ENCODE measurements at places on chromosomes 12 and 14.
A peak's percentile ranks its signal among the peaks of the same experiment; 100 is the strongest.

GRCh38 chr14:85528897-85529631, 880 bp upstream of the FLRT2 start:
- no peak for DNase-seq

DNA sequence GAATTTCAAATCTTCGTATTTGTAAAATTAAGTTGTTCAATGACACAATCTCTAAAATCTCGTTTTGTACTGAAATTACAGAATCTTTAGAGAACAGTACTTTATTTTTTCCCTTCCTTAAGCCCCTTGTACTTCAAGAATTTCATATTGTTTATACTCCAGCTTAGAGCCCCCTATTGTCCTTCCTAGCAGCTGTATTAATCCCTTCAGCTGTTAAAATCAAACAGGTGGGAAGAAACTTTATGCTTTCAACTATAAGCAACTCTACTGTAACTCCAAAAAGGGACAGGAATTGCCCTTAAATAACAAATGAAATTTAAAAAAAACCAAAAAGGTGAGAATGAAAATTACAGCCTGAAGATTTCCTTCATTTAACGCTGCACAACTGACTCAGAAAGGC, 1.7 kb downstream of the NACA start:
- DNase-seq: no peak

GRCh38 chr12:28144059-28144458, 46.2 kb upstream of the CCDC91 start:
- DNase-seq: no peak

DNA sequence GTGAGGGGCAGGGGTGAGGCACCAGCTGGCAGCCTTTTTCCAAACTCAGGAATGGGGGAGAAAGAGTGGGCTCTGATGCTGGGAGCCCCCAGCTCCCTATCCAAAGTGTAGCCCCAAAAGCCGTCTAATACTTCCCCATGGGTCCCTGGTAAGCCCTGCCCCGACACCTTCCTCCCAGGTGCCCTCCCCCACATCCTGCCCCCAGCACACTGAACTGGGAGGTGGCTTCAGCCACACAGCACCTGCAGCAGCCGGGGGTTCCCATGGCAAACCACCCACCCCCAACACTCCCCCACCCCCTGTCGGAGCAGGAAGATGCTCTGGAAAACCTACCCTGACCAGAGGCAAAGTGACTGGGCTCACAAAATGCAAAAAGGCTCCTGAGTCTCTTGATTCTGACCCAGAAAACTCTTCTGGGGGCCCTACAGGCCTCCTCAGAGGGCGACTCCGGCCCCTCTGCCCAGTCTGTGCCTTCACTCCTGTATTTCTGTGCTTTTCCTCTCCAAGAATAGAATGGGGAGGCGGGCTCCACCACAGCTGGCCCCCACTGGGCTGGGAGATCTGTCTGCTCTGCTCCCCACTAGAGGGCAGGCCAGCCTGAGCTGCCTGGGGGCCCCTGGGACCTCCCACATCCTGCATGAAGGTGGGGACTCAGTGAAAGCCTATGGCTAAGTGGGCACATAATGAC, 81.6 kb downstream of the ITPK1 start:
- DNase-seq: peak; percentile 65

DNA sequence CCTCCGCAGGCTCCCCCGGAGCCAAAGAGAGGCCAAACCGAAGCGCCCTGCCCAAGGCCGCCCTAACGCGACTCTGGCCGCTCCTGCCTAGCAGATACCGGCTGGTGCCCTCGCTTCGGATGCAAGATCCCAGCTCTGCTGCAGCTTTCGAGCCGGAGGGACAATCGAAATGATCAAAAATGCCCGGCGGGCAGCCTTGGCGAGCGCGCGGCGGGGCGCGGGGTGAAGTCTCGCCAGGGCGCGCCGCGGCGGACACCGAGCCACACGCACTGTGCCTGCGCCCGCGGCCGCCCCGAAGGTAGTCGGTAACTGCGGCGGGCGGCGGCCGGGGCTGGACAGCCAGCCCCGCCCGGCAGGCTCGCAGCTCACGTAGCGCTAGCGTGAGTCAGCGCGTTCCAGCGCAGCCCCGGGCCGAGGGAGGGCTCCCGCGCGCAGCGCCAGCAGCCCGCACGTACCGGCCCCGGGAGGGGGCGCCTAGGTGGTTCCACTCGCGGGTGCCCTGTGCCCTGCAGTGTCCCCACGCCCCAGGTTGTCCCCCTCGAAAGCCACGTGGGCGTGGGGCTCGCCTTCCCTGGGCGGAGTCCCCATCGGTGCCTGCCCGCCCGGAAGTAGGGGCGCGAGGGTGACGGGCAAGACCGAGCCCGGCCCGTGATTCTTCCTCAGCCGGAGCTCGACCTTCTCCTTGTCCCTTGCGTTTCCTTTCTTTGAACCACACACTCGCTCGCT, 109.2 kb upstream of the EGLN3 start:
- peak; percentile 86 for DNase-seq

GRCh38 chr12:4356041-4356327, 23.5 kb downstream of the FGF23 start:
- peak; percentile 49 for DNase-seq

DNA sequence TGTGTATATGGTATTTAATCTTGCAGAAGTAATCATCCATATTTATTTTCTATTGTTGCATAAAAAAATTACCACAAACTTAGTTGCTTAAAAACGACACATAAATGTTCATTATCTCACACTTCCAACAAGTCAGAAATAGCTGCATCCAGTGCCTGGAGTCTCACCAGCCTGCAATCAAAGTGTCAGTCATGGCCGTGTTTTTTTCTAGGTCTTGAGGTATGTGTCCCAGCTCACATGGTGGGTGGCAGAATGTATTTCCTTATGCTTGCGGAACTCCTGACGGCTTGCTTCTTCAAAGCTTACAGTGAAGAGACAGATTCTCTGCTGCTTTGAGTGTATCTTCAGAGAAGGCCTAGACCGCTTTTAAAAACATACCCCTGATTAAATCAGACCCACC, 670.2 kb upstream of the LMO3 start:
- no peak for DNase-seq

- no peak for DNase-seq
Measured at GRCh38 chr12:48937170-48937569, 11.9 kb upstream of the FKBP11 start.

DNA sequence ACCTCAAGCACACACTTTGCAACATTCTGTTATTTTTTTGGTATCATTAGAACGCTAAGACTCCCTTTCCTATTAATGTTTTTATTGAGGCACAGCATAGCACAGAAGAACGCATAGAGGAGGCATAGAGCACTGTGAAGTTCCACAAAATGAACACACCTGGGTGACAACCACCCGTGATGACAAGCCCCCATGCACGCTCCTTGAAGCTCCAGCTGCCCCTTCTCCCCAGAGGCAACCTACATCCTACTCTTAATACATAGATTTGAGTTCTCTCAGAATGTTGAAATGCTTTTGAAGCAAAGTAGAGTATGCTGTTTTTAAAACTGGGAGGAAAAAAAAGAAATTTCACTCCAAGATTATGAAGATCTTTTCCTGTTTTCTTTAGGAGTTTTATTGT, 55.5 kb downstream of the DYRK2 start:
- no peak for DNase-seq

GRCh38 chr12:126108247-126108646, 1043.0 kb downstream of the AACS start:
- no peak for DNase-seq

GRCh38 chr14:93731753-93732152, 56.5 kb downstream of the PRIMA1 start:
- no peak for DNase-seq

DNA sequence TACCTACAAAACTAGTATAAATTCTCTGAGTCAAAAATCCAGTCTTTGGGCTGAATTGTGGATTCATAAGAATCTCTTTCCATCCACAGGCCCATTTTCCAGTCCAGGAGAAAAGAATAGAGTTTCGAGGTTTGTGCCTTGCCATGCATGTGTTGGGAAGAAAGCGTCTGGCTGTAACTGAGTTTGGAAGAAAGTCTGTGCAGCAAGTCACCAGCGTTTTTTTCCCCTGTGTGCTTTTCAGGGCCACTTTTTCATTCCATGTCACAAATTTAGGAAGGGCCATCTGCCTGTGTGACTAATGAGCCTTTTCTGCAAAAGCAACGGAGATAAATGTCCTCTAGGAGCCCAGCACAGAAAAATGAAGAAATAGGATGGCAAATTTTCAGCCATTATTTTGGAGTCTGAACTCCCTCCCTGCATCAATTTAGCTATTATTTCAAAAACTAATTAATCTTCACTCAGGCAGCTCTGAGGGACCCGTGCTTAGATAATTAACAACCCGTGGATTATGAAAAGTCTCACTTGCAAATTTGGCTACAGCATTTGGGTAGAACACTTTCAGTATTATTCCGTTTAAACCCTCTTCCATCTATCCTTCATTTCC, 261.5 kb downstream of the SUDS3 start:
- DNase-seq: no peak

GRCh38 chr12:108734200-108734906, 3.0 kb upstream of the CORO1C start:
- peak; percentile 90 for DNase-seq

- DNase-seq: no peak
Measured at GRCh38 chr14:79911744-79912143, 299.6 kb downstream of the DIO2 start.

- no peak for DNase-seq
Measured at GRCh38 chr14:92792885-92793284, 1.2 kb upstream of the GOLGA5 start.

DNA sequence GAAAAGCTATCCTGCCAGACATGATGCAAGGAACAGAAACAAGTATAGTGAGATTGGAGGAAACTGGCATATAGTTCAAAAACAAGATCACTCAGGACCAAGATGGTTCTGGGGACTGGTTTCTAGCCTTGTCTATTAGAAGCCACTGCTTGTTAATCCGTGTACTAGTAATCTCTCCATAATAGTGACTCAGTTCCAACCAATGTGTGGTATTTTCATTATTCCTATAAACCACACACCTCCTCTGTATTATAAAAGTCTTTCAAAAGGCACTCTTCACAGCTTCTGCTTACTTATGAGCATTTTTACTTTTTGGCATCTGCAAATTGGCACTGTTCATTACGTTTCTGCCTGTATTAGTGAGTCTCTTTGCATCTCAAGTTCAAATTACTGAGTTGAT, 140.3 kb downstream of the SLC6A15 start:
- DNase-seq: no peak

DNA sequence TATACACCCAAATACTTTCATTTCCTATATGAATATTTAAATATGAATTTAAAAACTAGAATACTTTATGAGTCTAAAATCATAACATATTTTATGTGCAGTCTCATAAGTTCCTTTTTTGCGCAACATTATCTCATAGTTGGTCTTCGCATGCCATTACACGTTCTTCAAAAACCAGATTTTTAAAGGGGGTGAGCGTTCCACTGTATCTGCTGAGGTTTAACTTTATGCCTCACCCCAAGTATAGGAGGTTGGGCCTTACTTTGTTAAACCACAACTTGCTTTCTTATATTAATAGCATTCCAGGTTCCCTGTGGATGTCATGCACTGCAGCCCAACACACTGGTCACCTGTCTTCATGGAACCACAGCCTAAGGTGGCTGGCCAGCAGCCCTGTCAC, 118.6 kb downstream of the APAF1 start:
- no peak for DNase-seq

DNA sequence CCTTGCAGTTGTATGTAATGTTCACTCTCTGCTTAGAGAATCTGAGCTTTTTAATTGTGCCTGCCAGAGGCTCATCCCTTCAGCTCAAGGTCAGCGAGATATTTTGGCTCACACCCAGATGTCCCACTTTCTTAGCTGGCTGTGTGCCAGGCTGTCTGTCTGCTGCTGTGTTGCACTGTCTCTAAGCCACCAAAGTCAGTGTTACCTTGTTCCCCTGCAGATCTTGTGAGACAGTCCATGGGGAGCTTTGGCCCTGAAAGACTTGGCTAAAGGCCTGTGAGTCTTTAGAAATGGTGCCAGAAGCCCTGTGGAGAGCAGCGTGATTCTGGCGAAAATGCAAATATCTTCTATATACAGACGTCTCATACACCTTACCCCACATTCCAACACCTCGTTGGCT, 293.7 kb downstream of the TTC6 start:
- no peak for DNase-seq

DNA sequence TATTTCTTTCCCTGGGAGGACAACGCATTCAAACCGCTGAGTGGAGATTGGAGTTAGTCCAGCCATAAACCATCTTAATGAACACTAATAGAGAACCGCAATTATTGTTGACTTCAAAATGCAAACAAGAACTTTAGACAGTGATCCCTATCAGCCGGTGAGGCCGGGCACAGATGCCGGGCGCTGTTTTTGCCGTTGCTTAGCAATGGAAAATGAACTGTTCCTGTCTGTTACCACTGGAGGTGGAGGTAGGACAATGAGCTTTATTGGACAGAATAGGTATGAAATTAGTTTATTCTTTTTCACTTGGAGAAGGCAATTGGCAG, 216.8 kb downstream of the TTC8 start:
- peak; percentile 67 for DNase-seq

GRCh38 chr12:108482717-108483212, 32.3 kb upstream of the FICD start:
- DNase-seq: no peak

DNA sequence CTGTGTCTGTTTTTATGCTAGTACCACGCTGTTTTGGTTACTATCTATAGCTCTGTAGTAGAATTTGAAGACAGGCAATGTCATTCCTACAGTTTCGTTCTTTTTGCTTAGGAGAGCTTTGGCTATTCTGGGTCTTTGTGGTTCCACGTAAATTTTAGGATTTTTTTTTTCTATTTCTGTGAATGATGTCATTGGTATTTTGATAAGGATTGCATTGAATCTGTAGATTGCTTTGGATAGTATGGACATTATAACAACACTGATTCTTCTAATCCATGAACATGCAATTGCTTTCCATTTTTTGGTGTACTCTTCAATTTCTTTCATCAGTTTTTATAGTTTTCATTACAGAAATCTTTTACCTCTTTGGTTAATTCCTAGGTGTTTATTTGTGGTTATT, 345.2 kb downstream of the TMEM121 start:
- no peak for DNase-seq

DNA sequence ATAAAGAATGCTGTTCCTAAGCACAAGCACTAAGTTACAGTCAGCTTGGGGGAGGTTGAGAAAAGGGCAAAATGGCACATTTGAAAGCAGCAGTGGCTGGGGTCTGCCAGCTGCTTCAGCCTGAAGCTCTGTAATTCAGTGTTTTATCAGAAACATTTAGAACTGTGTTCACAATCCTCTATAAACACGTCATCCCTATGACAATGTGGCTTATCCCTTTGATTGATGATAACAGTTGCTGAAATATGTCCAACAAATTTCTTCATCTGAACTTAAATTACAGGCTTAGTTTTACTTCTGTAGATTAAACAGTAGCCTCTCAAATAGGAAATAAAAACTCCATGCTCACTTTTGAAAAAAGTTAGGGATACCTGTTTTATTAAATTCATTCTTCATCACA, 108.8 kb downstream of the VEZT start:
- DNase-seq: no peak

- no peak for DNase-seq
Measured at GRCh38 chr12:114884575-114884974, 200.6 kb upstream of the TBX3 start.

GRCh38 chr12:71216725-71217579, 59.2 kb upstream of the TSPAN8 start:
- DNase-seq: peak; percentile 44

DNA sequence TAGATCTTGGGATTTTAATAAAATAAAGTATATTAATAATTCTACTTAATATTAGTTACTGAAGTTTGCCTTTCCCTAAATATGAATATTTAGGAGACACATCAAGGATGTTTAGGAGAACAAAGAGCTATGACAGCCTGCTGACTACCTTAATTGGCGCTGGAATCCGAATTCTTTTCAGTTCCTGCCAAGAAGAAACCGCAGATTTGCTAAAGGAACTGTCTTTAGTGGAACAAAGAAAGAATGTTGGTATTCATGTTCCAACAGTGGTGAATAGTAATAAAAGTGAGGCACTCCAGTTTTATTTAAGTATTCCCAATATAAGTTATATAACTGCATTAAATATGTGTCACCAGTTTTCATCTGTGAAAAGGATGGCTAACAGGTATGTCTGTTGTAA, 54.5 kb downstream of the MIS18BP1 start:
- no peak for DNase-seq
